Colonic mucosa (tissue), 4 donors: ENCODE measurements at places on chromosomes 3 and 15. TPM values are rescaled to one million over a fixed set of nuclear protein-coding genes. Genes with fewer than 3 reads are reported as not detected.

- no peak for DNase-seq
Observed at GRCh38 chr3:38713121-38713520, 63.6 kb upstream of the SCN5A start.

DNA sequence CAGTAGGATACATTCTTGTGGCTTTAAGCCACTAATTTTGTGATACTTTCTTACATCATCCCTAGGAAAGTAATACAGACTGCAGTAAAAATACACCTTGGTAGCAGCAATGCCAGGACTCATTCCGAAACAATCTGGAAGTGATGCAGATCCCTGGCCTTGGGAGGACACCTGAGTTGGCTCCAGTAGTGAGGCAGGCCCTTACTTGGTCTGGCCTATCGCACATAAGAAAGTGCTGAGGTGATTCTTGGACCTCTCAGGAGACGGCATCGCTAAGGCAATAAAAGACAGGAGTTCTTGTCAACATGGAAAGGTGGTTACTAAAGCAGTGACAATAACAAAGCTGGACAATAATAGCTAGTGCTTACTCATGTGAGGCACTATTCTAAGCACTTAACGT lies 126.5 kb downstream of the SUCNR1 start:
- no peak for DNase-seq

DNA sequence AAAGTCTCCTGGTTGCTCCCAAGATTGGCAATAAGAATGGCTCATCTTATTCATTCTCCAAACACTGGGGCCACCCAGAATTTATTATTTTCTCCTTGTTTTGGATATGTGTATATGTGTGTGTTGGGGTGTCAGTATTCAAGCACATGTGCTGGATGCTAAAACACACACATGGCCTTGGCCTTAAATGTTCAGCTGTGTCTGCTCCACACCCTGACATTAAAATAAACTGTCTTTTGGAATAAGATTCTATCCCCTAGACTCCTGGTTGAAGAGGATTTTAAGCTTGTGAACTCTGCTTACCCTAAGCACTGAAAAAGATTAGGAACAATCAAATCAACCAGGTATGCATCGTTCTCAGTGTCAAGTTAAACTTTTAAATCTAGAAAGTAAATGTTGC lies 382.9 kb upstream of the MCTP2 start:
- no peak for DNase-seq

DNA sequence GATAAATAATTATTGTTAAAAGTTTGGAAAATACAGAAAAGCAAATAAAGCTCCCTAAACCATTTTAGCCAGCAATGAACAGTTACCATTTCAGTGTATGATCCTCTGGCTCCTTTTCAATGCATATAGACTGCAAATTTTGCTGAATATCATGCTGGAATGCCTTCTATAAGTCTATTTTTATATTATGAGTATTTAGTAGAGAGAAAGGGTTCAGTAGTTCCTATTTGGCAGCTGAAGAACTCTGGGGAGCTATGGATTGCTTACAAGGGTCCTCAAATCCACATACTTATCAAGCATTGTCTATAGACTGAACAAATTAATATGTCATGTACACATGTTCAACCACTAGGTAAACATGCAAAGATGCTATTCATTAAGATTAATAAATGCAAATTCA lies 46.1 kb downstream of the LRRC3B start:
- DNase-seq = no peak

The LTK gene
- 8.2 TPM for total RNA-seq

DNA sequence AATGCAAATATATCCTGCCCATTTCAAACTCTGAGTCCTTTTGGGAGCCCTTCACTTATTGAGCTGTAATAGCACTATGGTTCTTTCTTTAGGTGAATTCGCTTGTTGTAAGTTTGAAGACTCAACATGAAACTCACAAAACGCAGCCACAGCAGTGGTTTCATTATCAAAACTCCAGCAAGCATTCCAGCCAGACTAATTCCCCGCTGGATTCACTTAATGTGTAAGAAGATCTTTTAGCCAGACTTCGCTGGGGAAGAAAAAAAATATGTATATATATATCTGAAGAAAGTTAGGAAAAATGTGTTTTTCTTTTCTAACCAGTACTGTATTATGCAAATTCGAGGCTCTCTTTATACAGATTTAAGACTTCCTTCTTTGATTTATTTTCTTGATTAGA lies 241.1 kb downstream of the WNT5A start:
- no peak for DNase-seq

- no peak for DNase-seq
Observed at GRCh38 chr3:117600112-117600511, 890.5 kb downstream of the TUSC7 start.
